Activated CD8-positive, alpha-beta memory T cell treated with anti-CD3 and anti-CD28 coated beads for 4 hours (primary cell): ENCODE measurements at places on chromosomes 11 and 22.

DNA sequence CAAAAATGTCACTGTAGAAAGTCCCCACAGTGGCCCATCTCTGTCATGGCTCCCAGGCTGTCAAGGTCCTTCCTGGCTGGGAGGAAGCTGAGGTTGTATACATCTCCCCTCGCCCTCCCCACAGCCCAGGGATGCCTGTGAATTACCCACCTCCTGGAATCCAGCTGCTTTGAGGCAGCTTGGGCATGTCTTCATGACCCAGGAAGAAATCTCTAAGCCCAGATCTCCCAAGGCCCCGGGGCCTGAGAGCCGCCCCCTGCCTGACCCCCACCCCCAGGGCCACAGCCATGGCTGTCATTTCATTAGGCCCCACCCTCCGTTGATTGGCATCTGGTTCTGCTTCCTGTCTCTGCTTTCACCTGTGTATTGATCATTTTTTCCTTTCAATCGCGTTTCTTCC, 207.5 kb downstream of the TBC1D22A start:
- no peak for DNase-seq

DNA sequence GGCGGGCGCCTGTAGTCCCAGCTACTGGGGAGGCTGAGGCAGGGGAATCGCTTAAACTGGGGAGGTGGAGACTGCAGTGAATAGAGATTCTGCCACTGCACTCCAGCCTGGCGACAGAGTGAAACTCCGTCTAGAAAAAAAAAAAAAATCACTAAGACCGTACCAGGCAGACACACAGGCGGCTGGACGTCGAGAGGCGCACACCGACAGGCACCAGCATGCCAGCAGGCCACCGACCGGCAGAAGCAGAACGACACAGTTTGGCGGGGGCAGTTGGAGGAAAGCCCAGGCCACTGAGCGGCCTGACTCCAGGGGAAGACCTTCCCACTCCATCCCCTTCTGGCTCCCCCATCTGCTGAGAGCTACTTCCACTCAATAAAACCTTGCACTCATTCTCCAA, 17.5 kb downstream of the OR10D3 start:
- DNase-seq = no peak

DNA sequence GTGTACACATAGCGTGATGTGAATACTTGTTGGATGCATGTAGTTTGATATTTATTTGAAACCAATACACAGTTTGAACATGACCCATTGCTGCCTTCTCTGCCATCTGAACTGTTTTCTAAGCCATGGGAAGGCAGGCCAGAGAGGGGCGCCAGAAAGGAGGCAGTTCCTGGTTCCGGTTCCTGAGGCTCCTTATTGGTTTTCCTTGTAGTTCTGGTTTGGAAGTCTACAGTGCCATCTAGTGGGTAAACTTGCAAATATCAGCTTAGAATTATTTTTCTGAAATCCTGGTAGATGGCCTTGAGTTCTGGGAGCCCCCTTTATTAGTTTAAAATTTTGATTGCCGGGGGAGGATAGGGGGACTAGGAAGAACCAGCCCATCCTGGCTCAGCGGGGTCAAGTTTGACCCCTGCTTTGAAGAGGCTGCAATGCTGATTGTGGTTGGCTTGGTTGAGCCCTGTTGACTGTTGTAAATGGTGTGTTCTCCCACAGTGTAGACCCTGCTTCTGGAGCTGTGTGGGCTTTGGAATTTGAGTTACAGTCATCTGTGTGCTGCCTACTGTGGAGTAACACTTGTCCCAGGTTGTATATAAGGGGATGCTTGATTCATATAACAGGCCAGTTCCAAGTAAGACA, 48.4 kb downstream of the GRAMD1B start:
- no peak for DNase-seq

DNA sequence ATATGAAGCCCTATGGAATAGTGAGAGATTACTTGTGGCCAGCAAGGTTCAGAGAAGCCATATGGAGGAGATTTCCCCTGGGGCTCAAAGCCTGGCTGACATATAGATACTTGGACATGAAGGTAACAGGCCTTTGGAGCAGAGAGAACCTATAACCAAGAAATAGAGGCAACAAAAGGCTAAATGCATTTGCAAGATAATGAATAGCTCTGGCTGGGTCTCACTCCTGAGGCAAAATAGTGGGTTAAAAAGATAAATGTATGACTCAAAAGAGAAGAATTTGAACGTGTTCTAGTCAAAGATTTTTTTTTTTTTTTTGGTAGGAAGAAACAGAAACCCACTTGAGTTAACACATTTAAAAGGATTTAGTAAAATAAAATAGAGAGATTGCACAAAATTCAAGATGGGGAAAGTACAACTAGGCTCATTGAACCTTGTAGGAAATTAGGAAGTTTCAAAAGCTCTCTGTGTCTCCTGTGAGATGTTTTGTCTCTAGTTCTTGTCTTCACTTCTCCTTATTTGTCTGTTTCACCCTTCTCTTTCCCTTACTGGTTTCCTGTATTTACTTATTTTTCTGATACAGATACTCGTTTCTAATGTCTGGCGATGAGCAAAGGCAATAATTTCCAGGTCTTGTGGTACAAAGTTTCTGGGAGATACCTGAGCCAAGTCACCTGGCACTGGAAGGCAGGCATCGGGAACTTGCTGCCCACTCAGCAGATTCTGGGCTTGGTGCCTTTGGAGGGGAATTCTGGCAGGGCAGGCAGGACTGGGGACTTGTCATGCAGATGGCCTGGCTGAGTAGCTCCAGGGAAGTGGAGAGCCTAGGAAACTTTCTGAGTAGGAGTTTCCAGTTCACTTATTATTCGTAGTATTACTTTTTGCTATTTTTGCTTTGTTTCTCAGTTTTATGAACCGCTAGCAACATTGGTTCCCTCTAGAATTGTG, 49.2 kb upstream of the SESN3 start:
- DNase-seq = no peak

DNA sequence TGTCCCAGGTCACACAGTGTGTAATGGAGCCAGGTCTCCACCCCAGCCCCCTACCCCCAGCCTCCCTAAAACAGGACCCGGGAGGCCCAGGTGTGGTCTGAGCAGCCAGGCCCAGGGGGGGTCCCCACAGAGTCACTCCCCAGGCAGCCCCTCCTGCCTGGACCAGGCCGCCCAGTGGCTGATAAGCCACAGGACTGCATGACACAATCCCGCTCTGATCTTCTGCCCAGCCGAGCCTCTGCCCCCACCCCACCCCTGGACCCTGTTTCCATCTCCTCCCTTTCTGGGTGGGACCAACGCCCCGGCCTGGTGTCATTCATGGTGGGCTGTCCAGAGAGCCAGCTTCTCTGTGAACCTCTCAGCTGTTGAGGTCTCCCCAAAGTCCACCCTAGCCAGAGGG, 7.8 kb upstream of the LIF start:
- no peak for DNase-seq

DNA sequence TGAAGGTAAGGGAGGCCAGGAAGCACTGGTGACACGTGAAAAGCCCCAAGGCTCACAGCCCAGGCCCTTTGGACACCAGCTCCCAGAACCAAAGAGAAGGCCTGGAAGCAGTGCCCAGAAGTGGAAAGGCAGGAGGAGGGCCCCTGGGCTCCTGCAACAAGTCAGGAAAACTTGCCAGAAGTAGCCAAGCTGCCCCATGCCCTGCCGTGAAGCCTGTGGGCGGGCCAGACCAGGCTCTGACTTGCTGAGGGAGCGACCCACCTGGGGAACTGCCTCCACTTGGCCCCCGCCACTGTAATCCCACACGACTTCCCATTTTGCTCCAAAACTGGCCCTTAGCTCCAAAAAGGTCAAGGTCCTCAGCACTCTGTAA, 51.3 kb upstream of the ARFGAP3 start:
- DNase-seq = no peak

DNA sequence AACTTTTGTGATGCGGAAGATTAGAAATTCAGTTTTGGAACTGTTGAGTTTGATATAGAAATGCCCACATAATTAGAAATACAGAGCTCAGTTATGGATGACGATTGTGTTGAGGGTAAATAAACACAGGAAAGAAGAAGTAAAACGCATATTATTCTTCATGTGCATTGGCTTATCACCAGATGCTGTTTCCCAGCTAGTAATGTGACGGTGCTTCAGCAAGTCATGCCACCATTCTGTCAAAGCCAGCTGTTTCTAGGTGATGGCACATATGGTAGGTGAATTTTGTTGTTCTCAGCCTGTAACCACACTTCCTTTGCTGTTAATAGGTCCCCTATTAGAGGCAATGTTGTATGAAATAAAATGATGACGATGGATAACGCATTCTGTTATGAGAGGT, 68.9 kb downstream of the C11orf65 start:
- no peak for DNase-seq

- no peak for DNase-seq
Measured at GRCh38 chr22:50696799-50697561, 24.4 kb downstream of the SHANK3 start.

- no peak for DNase-seq
Measured at GRCh38 chr11:67433536-67434394, 3.7 kb downstream of the PTPRCAP start.

DNA sequence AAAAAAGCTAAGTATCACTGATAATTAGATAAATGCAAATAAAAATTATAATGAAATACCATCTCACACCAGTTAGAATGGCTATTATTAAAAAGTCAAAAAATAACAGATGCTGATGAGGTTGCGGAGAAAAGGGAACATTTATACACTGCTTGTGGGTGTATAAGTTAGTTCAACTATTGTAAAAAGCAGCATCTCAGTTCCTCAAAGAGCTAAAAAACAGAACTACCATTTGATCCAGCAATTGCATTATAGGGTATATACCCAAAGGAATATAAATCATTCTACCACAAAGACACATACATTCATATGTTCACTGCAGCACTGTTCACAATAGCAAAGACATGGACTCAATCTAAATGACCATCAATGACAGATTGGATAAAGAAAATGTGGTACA, 120.3 kb upstream of the ZBED5 start:
- no peak for DNase-seq

DNA sequence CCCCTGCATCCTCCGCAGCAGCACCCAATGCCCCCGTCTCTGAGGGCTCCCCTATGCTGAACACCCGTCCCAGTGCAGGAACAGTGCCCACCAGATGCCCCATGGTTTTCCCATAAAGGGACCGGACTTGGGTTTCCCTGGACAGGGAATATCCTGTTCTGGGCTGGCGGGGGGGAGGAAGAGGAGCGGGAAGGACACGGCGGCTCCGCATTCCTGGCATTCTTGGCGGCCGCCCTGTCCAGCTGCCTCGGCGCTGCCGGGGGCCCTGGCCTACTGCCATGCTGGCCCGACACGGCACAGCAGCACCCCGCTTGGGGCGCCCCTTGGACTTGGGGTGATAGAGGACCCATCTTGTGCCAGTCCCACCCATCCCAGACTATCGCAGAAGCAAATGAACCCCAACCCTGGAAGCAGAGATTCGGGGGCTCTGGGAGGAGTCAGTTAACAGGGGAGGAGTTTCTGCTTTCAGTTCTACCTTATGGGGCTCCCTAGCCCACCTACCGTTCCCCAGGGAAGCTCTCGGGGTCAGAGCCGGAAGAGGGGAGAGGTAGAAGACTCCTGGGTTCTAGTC, 23.7 kb upstream of the CBX7 start:
- no peak for DNase-seq

DNA sequence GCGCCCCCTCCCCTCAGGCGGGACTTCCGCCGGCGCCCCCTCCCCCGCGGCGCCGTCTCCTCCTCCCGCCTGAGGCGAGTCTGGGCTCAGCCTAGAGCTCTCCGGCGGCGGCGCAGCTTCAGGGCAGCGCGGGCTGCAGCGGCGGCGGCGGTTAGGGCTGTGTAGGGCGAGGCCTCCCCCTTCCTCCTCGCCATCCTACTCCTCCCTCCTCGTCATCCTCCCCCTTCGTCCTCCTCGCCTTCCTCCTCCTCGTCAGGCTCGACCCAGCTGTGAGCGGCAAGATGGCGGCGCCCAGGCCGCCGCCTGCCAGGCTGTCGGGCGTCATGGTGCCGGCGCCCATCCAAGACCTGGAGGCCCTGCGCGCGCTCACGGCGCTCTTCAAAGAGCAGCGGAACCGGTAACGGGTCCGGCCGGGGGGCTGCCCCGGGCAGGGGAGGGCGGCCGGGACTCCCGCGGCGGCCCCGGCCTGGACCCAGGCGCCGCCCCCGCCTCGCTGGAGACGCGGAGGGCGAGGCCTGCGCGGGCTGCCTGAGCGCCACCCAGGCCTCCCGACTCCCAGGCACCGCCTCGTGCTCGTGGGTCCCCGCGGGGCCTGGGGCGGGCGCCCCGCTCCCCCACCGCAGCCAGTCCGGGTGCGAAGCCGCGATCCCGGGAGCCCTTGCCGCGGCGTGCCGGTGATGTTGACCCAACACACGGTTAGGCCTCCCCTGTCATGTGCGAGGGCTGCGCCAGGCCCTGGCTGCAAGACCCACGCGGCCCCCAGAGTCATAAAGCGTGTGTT, at the start of gene ATXN10:
ATXN10 (plus strand) TSS at position 52 of the 781 bp plus-strand sequence; CDS start at position 282, 230 bp downstream.
- DNase-seq = peak; percentile 31

GRCh38 chr22:10781571-10782403, 4746.2 kb upstream of the OR11H1 start:
- no peak for DNase-seq

DNA sequence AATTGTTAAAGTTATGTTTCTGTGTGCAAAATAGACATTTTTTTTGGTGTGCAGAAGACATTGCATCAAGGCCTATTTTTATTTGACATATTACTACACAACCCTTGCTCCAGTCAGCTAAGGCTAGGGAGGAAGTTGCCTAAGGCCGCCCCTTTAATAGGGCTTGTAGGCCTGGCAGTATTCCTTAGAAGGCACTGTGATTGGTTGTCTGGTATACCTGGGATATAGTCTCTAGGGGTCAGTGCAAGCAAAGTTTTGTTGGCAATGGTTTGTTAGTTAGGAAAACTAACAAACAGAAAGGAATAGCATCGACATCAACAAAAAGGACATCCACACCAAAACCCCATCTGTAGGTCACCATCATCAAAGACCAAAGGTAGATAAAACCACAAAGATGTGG, 16.9 kb downstream of the CCDC15 start:
- DNase-seq = no peak

- DNase-seq = no peak
Measured at GRCh38 chr11:57885298-57886050, 123.9 kb downstream of the CTNND1 start.

- no peak for DNase-seq
Measured at GRCh38 chr11:19499026-19499669, 213.5 kb upstream of the NAV2 start.

- no peak for DNase-seq
Measured at GRCh38 chr11:114085965-114086793, 26.7 kb downstream of the ZBTB16 start.

- DNase-seq = no peak
Measured at GRCh38 chr11:95485115-95485900, 254.3 kb upstream of the SESN3 start.

DNA sequence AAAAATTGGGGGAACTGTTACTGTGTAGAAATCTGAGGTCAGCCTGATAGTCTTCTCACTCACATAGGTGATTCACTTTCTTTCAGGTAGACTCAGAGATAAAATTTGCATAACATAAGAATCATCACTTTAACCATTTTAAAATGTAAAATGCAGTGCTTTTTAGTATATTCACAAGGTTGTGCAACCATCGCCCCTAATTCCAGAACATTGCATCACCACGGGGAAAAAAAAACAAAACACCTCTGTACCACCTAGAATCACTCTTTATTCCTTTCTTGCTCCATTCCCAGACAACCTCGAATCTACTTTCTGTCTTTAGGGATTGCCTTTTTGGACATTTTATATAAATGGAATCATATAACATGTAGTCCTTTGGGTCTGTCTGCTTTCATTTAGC, 20.9 kb downstream of the CHEK1 start:
- no peak for DNase-seq

GRCh38 chr11:120486138-120486537, 25.4 kb upstream of the GRIK4 start:
- no peak for DNase-seq
